Trophoblast cell (in vitro differentiated cells and primary cell): ENCODE measurements at places on chromosomes 5 and 9.

GRCh38 chr5:27325513-27325912 lies 287.1 kb upstream of the CDH9 start:
- DNase-seq = no peak

DNA sequence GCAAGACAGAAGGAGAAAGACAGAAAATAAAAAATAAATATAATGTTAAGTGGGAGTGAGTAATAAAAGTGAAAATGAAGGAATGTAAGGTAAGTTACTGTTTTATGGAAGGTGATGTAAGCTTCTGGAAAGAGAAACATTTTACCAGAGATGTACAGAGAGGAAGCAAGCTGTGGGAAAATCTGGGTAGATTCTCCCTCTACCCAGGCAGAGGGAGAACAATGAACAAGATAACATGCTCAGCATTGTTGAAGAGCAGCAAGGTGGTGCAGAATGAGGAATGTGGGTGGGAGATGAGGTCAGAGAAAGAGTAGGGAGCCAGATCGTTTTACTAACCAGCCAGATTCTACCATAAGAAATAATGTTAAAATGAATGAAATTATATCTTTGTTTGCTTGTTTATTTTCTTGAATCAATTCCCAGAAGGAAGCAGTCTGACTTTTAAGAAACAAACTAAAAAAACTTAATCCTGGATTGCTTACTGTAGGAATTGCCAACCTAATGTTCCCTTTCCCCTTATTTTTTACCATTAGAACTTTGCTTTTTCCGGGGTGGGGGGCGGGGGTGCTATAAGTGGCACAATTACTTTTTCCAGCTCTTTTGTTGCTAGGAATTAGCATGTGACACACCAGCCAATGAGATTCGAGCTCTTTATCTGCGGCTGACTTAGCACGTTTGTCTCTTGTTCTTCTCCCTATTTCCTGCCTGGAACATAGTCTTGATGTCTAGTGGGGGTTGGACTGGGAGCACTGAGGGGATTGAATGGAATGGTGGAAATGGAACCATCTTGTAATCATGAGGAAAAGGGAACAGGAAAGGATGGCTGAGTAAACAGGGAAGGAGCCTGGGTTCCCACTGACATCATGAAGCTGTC lies 356.7 kb downstream of the TMEM167A start:
- DNase-seq = no peak

DNA sequence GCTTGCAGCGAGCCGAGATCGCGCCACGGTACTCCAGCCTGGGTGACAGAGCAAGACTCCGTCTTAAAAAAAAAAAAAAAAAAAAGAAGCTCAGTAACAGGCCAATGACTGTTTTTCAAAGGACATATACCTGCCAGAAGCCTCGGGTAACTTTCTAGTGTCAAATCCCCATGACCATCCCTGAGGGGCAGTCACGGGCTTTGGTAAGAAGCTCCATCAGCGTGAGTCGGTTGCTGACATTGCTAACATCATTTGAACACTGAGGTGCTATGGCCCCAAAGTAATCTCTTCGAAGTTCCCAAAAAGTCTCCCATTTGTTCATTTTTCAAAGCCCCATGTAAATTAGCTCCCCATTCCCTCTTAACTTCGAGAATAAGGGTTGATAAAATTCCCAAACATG lies 11.6 kb downstream of the NAIP start:
- DNase-seq = no peak

DNA sequence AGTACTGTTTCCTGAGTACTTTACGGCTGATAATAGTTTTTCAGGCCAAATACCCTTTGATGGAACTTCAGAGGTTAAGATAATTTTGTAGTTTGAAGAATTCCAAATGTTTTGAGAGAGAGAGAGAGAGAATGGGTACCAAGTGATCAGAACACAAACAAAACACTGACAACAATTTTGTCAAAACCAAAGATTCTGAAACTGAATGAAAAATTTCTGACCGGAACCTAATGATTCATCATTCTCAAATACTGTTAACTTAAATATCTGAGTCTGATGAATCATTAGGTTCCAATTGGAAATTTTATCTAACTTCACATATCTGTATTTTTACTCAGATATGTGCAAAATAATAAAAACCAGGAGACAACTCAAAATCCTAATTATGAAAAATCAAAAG lies 4.0 kb downstream of the LMBRD2 start:
- DNase-seq = peak; percentile 33

GRCh38 chr5:57243286-57244137 lies 69.7 kb downstream of the GPBP1 start:
- DNase-seq = no peak

DNA sequence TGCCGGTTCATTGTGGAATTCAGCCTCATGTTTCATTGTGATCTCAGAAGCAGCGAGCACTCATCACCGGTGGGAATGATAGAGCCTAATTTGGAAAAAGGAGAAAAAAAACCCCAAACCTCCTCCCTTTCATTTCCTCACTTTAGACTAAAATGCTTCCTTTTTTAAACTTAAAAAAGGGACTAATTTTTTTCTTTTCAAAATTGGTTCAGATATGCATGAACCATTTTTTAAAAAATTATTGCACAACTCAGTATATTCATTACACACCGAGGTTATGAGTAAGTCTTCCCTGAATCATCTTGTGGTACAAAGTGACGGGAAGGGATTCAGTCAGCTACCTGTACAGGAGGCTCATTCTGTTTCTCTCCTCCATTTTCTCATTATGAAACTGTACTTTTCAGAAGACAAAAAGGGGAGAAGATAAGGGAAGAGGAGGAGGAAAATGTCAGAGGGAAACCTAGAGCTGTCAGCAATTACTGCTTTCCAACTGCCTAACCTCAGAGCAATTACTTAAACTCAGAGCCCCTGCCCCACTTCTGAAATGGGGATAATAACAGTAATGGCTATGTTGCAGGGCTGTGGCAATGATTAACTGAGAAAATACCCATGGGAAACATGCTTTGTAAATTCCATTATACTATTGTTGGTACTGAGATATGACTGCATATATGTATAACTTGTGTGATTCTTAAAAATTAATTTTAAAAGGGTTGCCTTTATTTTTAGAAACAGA lies 24.0 kb downstream of the GALNT10 start:
- peak; percentile 24 for DNase-seq

DNA sequence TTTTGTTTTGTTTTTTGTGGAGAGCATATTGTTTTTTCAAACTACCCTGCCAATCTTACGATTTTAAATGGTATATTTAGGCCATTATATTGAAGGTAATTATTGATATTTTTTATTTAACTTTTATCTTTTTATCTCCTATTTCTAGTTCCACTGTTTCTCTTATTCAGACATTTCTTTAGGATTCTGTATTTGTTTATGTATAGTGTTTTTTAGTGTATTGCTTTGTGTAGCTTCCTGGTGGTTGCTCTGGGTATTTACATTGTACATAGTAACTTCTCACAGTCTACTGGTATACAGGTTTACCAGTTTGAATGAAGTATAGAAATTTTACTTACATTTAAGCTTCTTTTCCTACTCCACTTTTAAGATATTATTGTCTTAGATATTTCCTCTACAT lies 63.2 kb downstream of the ERCC6L2 start:
- DNase-seq = no peak

DNA sequence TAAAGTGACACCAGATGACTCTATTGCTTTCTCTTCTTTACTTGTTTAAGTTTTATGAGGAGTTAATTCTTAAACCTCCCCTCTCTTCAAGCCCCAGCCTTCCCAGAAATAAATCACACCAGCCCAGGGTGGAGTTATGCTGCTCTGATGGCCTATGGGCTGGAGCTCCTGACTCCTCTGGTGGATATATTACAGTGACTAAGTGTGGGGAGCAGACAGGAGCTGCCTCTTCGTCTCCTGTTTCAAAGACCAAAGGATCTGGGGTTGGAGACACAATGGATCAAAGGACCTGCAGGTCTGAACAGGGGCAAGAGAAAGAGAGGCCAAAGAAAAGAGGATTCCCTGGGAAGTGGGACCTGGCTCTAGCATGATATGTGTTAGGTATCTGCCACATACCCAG lies 312.0 kb upstream of the MSX2 start:
- DNase-seq = no peak

DNA sequence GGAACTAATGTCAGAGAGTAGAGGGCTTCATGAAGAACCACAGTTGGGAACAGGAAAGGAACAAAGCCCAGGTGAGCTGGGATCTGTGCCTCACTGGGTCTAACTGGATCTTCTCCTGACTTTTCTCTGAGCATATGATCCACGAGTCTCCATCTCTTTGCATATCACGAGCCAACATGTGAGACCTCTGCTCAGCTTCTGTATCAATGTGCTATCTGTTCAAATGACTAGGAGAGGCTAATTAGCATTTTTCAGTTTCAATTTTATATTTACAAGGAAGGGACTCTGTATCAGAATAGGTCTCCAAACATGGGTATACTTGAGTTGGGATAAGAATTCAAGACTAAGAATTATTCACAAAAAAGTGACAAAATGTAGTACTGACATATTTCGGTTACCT lies 73.8 kb upstream of the SGCD start:
- no peak for DNase-seq

GRCh38 chr9:4097515-4097914 lies 202.4 kb downstream of the GLIS3 start:
- no peak for DNase-seq

- no peak for DNase-seq
These were observed 153.7 kb upstream of the GPR151 start for GRCh38 chr5:146669656-146670055.

DNA sequence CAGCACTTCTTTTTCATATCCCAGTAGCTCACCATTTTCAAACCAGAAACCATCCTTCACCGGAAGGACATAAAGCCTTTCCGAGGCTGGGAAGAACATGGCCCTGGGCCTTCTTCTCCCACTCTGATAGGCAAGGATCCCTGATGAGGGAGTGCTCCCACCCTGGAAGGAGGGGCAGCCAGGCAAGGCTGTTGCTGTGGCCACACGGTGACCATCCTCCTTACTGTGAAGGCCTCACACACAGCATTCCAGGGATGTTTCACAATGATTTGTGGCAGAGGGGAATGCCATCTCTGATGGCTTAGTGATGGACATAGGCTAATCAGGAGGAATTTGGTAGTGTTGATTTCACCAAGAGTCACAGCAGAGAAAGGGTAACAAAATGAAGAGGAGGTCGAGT lies 130.7 kb downstream of the ADAMTS12 start:
- peak; percentile 6 for DNase-seq

DNA sequence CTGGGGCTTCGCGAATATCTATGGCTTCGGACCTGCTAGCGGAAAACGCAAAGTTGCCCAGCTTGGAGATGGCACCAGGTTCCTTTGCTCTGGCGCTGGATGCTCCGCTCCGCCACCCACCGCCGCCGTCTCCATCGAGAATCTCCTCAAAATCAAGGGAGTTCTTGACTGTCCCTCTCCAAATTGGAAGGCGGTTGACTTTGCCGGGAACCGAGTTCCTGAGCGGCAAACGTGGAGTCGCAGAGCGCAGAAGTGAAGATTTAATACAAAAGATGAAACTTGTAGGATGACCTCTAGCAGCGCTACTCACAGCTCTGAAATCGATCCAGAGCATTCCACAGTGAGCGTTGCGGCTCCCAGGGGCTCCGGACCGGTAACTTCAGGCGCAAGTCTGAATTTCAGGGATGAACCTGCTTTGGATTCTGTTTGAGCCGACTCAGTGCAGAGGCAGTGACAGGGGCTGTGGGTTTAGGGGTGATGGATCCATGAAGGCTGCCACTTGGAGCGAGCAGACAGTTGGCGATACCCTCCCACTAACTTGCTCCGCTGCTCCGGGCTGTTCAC lies 1641.5 kb upstream of the C9orf72 start:
- DNase-seq = no peak
